ENCODE measurements at places on chromosomes 1 and 21.

GRCh38 chr1:93483200-93483599 lies 35.3 kb downstream of the FNBP1L start:
- no peak for DNase-seq

- DNase-seq, result no peak
These were observed 482.1 kb upstream of the VAMP3 start for GRCh38 chr1:7288992-7289391.

DNA sequence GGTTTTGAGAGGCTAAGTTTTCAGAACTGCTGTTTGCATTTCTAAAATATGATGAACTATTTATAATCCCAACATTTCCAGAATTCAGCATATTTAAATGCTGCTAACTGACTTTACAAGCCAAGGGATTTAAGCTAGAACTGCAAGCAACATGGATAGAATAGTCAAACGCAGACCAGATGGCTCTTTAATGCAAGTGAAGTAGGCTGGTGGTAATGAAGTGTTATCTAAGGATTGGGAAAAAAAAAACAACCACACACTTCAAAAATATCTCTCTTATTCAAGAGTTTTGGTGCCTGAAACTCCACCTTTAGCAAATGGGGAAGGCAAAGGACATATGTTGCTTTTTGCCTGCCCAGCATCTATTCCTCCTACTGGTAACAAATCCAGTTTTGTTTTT lies 20.9 kb upstream of the SSX2IP start:
- DNase-seq, result no peak

DNA sequence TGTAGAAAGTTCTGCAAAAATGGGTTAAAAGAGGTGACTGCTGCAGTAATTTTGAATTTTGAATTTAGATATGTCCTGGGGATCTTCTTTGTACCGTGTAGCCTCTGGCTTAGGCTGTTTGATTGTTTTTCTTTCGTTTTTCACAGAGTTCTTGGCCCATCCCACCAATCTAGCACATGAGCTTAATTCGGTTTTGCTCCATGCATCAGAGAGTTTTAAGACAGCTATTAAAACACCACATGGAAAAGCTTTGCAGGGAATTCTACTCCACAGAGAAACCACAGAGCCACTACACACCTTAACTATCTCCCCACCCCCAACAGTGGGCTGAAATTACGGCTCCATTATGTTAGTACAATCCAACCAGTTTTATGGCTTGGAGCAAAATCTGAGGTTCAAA lies 25.5 kb downstream of the SPAG17 start:
- no peak for DNase-seq

DNA sequence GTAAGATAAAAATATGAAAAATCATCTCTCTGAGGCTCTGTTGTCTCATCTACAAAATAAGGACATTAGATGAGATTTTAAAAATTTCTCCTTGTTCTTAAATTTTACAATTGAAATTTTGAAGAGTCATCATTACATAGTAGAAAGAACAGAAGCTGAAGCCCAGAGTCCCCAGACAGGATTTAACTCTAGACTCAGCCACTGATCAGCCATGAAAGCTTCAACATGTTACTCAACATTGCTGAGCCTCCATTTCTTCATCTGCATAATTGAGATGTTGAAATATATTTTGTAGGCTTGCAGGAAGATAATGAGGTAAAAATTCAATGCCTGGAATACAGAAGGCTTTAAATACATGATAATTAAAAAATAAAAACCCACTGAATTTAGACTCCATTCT lies 633.3 kb downstream of the LMO4 start:
- DNase-seq, result no peak

GRCh38 chr1:160068225-160068624 lies 1.7 kb downstream of the KCNJ10 start:
- no peak for DNase-seq

GRCh38 chr1:151762941-151763921 lies at the start of gene MRPL9:
TSS of gene MRPL9 (minus strand) at chr1:151763496. CDS start at chr1:151763479, 17 bp downstream.
- peak; percentile 23 for DNase-seq

DNA sequence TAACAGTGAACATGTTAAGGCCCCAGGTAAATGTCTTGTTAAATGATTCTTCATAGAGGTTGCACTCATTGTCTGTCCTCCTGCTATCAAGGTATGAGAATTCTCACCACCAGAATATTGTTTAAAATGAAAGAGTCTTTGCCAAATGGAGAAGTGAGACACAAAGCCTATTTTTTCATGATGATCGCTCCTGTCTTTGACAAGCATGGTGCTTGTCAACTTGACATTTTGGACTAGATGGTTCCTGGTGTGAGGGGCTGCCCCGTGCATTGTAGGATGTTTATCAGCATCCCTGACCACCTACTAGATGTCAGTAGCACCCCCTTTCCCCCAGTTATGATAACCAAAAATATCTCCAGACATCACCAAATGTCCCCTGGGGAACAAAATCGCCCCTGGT lies 65.6 kb downstream of the MDM4 start:
- DNase-seq, result no peak

DNA sequence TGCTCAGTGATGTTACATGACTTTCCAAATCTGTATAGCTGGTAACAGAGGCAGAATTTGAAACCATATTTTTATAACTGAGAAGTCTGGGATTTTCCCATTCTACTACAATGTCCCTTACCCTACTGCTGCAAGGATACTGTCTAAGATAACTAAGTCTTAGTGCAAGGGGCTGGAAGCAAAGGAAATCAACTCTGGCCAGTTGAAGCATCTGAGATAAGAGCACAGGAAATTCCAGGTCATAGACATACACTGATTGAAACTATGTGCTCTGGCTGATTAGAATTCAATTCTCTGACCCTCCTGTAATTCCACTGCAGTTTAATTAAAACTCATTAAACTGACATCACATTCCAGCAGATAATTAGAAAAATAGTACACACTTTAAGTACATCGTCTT lies 267.7 kb upstream of the C1orf87 start:
- DNase-seq, result no peak

- DNase-seq, result no peak
These were observed 22.5 kb upstream of the RHBDL2 start for GRCh38 chr1:38964140-38964548.

DNA sequence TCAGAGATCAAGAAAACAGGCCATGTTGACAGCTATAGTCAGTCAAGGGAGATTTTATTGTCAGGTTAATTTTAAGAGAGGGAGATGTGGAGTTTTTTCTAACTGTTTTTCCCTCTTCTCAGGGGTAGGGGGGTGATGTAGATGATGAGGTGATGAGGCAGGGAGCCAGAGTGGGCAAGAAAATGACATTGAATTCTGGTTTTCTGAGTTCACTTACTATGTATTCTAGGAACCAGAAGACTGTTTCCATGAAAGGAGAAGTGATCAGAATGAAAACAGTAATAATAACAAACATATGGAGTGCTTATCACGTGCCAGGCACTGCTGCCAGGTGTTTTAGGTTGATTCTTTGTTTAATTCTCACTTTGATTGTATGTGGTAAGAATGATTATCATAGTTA lies 40.2 kb downstream of the CASQ2 start:
- no peak for DNase-seq

GRCh38 chr21:31529406-31529805 lies 130.1 kb upstream of the SOD1 start:
- DNase-seq, result no peak

Measured in BJ (cell line).